ENCODE measurements at places on chromosomes 16 and 17.

DNA sequence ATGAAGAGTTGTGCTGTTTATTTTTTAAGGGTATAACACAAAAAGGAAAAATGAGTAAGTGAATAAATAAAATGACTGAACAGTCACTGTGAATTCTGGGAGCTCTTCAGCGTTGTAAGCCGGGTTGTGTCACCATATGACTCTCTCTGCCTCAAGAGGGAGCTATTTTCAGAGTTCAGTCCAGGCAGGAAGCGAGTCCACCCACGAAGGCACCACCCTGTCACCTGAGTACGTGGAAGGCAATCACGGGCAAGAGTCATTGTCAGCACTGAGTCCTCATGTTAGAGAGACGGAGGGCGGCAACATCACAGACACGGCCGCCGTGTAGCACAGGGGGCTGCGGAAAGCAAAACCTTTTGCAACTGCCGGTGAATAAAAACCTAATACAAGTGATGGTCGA lies 227.6 kb downstream of the UTP18 start:
- DNase-seq: peak; percentile 8

GRCh38 chr17:74252211-74252610 lies 21.8 kb upstream of the DNAI2 start:
- no peak for DNase-seq

DNA sequence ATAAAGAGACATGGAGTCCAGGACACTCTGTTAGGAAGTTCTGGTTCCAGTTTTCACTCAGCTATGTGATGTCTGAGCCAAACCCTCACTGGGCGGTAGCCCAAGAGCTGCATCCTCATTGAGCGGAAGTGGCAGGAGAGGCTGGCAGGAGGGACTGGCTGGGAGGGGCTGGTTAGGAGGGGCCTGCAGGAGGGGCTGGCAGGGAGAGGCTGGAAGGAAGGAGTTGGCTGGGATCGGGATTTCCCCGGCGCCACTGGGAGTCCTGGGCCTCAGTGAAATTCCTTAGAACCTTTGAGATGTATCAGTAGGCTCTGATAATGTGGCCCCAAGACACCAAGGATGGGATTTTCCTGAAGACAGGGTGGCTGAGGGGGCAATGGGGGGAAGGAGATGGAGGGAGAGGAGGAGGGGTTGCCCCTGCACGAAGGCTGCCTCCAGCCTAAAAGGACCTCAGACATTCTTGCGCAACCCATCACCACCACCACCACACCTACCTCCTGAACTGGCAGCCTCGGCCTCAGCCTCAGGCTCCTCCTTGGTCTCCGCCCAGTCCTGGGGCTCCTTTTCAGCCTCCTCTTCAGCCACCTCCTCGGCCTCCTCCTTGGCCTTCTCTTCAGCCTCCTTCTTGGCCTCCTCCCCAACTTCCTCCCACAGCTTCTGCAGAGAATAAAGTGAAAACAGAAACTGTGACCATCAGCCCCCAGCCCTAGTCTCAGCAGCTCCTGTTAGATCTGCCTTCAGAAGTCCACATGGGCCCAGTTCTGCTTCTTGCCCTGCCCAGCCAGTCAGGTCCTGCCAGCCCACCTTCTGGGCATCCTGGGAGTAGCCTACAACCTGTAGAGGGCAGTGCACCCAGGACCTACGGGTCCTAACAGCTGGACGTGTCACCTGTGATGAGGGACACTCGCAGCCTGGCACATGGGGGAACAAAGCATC lies 31.7 kb downstream of the CNGB1 start:
- no peak for DNase-seq

DNA sequence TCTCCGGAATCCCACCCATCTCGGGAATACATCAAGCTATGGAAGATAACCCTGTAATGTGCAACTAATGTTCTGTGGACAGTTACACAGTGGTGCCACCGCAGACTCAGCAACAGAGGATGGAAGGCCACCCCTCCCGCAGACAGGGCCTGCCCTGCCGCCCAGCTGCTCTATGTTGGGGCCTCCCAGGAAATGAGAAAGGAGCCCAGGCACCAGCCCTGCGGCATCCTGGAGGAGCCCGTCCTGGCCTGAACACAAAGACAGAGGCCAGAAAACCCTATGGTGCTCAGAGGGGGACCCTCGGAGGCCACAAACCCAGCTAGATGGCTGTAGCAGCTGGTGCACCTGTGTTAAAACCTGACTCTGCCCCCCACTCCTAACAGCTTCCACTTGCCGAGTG lies 216.1 kb upstream of the RPL38 start:
- no peak for DNase-seq

DNA sequence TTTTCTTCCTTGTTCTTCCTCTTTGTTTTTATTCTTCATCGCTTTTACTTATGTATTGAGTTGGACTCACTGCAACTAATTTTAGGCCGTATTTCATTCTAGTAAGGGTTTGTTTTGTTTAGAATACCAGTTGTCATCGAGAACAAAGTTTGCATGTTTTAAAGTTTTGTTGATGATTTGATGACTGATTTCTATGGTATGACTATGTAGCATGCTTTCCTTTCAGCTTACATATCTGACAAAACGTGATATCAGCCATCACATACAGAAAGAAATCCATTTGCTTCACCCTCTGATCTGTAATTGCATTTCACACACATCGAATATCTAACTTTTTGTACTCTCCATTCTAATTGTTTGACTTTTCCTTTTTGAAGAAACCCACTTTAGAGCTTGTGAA lies 4.0 kb downstream of the PRKCA start:
- DNase-seq: no peak

DNA sequence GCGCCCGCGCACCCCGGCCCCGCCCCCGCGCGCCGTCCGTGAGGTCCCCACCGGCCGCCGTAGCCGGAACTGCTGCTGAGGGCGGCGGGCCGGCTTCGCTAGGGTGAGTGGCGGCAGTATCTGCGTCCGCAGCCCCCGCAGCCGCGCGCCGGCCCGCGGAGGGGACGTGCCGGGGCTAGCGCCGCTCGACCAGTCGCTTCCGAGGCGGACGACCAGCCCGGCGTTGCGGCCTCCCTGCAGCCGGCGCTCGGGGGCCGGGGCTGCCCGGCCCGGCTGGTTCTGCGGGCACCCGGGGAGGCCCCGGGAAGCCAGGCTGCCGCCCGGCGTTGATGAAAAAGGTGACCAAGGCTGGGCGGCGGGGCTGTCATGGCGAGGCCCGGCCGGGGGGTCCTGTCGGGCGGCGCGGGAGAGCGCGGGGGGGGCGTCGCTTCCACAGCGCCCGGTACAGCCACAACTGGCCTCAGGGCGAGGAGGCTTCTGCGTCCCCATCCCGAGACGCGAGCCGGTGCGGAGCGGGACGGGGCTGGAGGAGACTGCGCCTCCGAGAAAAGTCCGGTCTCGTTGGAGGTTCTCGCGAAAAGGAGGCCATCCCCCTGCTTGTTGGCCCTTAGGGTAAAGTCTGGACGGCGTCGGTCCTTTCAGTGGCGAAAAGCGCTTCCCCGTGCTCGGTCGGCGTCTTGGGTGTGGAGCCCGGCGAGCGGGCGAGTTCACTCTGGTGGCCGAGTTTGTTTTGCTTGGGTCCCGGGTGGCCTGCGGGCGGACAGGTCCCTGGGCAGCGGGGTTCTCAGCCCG lies at the start of gene CRAMP1:
Gene CRAMP1, plus strand, starts transcription at position 41 of the 792 bp plus-strand sequence. CDS start 2,280 bp downstream, outside the sequence.
- DNase-seq: no peak

- DNase-seq: no peak
Measured at GRCh38 chr16:49827805-49828438, 28.0 kb downstream of the ZNF423 start.

Measured in CD4-positive, alpha-beta T cell treated with Interleukin-15 for 4 hours (primary cell).